ENCODE measurements at places on chromosomes 7 and 10. TPM values are rescaled to one million over a fixed set of nuclear protein-coding genes. Genes with fewer than 3 reads are reported as not detected.
A peak's percentile ranks its signal among the peaks of the same experiment; 100 is the strongest.

FOXI2 gene
- not detected for total RNA-seq

DNA sequence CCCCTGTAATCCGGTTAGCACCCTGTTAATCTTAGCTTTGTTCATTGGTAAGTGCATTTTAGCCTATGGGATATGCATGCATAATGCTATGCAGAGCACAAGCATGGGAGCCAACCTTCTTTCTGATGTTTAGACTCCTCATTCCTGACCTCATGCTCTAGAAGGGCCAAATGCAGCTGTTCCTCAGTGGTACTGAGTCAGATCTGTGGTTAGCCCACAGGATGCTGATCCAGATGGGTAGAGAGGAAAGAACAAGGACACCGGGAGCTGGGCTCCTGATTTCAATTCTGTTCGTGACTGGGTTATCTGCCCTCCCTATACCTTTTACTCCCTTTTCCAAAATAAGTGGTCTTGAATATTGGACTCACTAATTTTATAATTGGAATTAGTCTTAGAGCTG, 31.7 kb upstream of the C10orf90 start:
- DNase-seq = no peak

DNA sequence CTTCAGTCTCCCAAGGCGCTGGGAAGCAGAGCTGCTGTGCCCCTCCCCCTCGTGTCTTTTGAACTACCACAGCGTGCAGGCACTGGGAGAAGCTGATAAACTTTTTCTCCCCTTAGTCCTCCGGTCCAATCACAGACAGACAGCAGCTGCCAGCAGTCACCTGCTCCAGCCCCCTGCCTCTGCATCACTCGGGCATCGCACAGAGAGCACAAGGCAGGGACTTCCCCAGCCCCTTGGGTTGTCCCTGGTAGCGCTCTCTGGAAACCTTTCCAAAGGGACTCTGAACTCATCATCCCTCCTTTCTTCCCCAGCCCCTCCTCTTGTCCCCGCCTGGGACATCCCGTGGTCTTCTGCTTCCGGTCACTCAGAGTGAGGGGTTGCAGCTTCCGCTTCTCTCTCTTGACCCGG, 1.4 kb upstream of the NEUROG3 start:
- no peak for DNase-seq

MMP21 gene
- total RNA-seq = not detected

- no peak for DNase-seq
Measured at GRCh38 chr7:50743893-50744292, 38.8 kb downstream of the GRB10 start.

PLAU gene
- total RNA-seq = 15.2 TPM

DNA sequence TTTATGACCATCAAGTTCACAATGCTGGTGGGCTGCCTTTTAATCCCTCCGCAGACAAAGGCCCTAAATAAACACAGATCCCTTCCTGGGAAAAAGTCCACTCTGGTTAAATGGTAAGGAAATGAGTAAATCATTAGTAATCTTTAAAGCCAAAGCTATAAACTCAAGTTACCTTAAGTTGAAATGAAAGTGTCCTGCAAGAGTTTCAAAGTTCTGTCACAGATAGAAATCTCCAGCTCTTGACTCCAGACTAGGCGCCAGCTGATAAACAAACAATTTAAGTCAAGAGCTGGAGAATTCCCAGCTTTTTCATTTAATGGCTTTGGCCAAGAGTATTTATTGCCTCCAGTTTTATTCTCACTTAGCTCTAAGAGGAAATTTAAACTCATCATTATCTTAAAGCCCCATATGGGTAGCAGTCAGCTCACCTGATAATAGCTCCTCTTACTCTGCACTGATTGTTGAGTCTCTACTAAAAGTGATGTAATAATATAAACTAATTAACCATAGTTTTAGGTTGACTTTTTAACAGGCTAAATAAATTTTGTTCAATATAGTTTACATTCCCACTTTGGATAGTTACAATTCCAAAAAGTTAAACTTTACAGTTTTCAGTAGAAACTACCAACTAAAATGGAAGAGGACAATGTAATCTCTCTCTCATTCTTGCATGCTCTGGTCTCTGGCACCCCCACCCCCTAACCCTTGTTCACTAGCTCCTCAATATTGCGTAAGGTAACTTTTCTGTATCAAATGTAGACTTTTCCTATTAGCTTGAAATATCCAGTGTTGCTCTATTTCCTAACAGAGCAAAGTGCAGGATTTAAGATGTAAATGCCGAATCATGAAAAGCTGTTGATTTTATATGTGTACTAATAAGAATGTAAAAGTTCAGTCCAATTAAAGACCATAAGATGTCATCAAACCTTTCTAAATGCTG, 56.1 kb downstream of the HIBADH start:
- DNase-seq = no peak

GFRA1 gene
- total RNA-seq = 0.05 TPM

GRCh38 chr10:95660283-95660682, 3.8 kb upstream of the ALDH18A1 start:
- no peak for DNase-seq

DNA sequence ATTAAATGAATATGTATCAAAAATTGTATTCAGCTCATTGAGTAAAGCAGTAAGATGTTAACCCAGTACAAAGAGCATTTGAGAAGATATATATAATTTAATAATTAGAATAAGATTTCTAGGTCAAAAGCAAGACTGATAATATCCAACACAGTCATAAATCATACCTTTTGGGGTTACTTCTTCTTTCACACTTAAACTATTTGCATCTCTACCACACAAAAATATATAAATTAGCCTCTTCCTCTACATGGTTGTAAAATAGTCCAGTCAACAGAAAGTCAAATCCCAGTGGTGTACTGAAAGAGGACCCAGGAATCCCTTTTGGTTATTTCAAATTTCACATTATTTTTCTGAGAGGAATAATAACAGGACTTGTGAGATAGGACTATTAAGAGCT, 204.6 kb upstream of the INHBA start:
- DNase-seq = no peak

- DNase-seq = no peak
Measured at GRCh38 chr7:16428672-16429071, 7.3 kb upstream of the CRPPA start.

SLC26A5 gene
- total RNA-seq = not detected

DNA sequence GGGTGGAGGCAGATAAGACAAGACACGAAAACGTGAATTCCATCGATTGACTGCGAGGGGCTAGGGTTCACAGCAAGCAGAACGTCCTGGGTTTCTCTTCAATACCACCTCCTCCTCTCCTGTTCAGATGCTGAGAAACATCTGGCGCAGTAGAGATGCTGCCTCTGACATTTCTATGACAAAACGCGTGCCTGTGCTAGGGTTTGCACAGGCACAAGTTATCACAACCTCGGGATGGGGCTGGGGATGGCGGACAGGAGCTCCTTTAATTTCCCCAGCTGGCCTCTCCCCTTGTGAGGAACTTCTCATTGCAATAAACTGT, 99.8 kb upstream of the SVIL start:
- no peak for DNase-seq

GRCh38 chr7:19094598-19095352, 22.7 kb downstream of the TWIST1 start:
- DNase-seq = no peak

DNA sequence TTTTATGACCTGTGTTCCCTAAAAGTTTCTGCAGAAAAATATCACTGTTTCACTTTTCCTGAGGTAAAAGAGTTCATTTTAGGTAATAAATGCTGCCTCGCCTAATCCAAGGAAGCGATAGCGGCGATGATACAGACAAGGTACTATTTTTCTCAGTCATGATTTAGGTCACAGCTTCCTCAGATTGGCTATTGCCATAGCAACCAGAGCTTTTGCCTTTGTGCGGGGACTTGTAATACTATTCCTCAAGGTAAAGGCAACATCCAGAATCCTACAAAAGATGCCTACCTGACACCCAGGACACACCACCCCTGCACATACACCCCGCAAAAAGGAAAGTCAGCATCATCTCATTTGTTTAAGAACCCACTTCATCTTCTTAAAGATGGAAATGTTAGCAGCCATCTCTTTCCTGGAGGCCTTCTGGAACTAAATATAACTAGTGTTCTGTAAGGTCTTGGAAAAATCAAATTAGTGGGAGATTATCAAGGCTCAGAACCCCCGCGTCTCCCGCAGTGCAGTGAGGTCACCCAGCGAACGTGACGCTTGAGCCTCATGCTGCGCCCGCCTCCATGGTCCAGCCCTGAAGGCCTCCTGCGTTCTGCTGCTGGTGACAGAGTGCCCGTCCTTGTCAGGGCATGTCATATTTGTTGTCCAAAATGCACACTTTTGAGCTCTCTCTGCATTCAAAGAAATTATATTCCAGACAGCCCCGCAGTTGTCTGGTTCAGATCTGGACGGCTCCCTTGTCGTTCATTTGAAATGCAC, 402.0 kb upstream of the RNF32 start:
- DNase-seq = no peak

DNA sequence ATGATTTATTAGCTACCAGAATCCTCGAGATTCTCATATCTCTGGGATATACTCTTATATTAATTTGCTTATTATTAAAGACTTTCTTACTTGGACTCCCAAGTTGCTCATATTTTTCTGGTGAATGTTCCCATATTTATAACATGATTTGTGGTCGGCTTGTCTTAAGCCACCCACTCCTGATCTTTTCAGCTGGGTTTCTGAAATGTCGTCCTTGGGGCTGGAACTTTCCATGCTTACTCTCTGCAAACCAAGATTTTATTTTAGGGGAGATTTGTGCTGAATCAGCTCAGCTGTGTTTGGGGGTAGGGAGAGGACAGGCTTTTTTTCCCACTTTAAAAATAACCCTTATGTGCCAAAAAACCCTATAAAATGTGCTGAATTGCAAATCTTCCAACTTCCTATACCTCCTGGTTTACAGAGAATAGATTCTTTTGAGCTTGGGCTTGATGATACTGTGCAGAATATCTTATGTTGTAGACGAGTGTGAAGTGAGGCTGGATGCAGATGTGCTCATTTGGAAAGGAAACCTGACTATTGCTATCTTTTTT, 162.1 kb downstream of the SND1 start:
- DNase-seq = no peak

DNA sequence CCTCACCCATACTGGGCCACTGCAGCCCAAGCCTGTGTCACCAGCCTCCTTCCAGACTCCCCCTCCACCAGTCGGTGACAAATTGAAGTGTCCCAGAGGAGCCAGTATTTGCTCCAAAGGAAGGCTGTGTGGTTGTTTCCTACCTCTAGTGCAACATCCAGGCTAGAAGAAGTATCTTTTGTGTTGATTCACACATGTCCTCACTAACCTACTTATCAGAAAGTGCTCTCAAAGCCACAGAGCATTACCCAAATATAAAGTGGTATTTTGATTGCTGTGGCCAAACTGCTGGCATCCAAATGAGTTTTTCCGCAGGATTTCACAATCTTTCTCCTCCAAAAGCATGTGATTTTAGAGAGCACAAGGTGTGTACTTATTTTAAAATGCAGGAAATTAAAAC, 134.8 kb downstream of the CUL2 start:
- no peak for DNase-seq

DNA sequence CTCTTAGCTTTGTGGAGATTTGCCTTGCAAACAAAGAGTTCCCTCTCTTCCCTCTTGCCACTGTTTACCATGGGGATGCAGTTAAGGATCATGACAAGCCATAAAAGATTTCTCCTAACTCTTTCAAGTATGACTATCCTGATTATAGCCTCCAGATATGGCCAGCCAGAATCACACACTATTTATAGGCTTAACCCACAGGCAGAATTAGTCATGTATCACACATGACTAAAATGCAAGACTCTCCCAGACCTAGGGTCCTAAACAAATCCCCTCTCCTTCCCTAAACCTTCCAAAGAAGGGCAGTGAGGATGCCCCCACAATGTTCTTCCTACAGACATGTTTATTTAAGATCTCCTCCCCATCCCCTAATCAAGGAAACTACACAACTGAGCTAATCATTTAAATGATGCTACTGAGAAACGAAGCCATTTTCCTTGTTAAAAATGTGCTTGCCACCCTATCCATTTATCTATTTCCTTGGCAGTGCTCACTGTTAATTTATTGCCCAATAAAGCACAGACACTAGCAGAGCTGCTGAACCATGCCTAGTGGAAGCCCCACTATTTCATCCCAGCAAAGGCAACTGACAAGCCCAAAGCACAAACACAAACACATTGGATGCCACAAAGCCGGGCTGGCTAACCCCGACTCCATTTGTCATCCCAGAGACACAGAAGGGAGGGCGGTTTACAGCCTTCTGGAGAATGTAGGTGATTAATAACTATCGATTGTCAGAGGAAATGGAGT, 363.4 kb downstream of the KCNMA1 start:
- DNase-seq = no peak

DNA sequence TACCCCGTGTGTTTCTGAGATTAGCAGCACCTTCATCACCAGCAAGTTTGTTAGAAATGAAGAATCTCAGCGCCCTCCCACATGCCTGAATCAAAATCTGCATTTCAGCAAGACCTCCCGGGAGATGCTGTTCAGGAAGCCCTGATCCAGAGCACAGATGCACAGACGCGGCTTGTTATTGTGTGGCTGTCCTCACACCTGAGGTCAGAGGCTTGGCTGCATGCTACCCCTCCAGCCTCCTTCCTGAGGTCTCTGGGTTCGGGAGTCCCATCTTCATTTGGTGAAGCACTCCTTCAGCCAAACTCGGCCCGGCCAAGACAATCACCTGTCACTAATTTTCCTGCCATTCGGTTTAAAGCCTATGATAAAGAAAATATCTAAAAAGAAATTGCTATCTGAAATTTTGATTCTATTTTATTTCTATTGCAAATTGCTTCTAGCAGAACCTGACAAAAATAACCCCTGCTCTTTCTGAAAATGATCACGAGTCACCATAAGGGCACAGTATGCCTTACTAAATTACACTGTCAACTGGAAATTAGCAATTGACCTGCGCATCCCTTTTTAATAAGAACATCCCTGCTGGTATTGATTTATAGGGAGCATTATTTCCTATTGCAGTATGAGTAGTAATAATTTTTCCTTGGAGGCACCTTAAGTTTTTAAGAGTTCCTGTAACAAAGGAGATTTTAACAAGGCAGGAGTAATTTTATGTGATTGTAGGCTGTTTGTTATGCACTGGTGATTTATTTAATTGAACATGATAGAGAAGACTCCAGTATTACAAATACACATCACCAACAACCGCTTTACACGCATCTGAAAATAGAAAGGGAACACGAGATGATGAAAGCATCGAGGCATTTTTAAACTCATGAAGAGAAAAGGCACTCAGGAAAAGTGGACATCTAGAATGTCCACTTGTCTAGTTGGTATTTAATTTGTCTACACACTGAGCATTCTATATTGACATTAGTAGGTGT, 49.5 kb downstream of the VSTM2A start:
- DNase-seq = no peak

FERD3L gene
- not detected for total RNA-seq

- DNase-seq = no peak
Measured at GRCh38 chr10:6787091-6787490, 207.0 kb upstream of the PRKCQ start.

PRPS1L1 gene
- not detected for total RNA-seq

DNA sequence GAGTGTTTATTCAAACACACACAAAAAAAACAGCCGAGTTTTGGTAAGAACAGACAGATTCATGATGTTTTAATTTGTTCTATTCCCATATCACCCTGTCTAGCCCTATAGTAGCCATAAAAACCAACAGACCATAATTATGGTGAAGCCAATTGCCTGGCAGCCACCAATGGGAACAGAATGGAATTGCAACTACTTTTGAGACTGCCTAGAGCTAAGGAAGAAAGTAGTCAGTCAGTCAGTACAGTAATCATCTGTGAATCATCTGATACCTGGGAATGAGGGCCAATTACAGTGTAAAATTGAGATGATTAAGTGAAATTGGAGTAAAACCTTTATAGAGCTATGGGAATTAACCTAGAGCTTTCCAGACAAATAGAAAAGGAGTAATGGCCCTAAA, 952.7 kb upstream of the KCND2 start:
- DNase-seq = no peak

GRCh38 chr7:43454936-43455518, 127.9 kb upstream of the STK17A start:
- DNase-seq = peak; percentile 13

All from GM12878 (cell line).